ENCODE measurements at places on chromosomes 2 and 18.

DNA sequence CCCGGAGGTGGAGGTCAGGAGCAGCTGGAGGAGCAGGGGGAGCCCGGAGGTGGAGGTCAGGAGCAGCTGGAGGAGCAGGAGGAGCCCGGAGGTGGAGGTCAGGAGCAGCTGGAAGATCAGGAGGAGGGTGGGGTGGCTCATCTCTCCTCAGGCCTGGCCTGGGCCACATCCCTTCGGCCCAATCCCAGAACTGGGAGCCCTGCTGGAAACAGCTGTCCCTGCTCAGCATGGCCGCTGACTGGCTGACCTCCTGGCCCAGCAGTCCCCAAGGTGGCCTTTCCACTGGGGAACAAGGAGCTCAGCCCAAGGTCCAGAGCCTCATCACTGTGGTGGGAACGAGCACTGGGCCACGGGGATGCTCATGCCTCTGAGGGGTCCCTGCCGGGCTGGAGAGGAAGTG, 66.6 kb upstream of the LAPTM4A start:
- no peak for DNase-seq

DNA sequence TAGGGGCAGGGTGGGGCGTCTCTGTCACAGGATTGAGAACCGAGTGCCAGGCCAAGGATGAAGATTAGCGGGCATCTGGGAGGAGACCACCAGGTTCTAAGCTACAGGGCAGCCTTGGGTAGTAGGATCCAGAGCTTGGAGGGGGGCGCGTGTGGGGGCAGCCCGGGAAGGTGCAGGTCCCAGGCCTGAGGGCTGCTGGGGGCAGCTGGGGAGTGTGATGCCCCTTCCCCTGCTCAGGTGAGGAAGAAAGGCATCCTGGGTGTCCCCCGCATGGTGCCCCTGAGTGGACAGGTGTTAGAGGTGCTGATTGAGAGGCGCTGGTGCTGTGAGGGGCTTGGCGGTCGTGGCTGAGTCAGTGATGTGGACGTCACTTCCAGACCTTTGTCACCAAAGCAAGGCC, 33.9 kb upstream of the MBP start:
- DNase-seq: no peak

DNA sequence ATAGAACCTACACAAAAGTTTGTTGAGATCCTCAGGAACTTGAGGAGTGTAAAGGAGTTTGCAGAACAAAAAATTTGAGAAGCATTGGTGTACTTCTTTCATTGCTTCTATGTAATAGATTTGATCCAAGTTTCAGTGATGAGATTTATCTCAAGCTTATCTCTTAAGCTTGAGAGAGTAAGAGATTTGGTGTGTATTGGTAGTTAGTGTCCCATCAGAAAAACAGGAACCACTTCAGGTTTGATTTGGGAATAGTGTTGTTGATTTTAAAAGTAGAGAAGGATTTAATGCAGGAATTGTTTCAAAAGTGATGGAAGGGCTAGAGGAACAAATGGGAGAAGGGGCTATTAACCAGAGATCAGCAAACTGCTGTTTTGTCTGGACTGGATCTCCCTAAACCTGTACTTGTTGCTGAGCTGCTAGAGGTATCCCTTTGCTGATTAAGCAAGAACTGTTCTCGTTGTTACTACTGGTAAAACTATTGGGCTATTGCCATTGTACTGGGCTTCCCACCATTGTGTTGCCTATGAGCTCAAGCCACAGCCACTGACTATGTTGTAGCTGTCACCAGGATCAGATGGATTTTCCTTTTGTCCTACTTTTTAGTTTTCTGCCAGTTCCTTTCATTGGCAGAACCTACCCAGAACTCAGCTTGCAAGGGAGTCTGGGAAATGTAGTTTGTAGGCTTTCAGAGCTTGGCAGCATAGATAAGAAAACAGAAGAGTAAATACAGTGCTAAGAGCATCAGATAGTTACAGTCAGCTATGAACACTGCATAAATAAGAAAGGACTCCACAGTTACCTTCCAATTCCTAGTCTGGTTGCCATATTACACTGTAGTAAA, 39.3 kb downstream of the RAB10 start:
- DNase-seq: no peak

GRCh38 chr18:69985239-69985638, 37.6 kb upstream of the CD226 start:
- no peak for DNase-seq

DNA sequence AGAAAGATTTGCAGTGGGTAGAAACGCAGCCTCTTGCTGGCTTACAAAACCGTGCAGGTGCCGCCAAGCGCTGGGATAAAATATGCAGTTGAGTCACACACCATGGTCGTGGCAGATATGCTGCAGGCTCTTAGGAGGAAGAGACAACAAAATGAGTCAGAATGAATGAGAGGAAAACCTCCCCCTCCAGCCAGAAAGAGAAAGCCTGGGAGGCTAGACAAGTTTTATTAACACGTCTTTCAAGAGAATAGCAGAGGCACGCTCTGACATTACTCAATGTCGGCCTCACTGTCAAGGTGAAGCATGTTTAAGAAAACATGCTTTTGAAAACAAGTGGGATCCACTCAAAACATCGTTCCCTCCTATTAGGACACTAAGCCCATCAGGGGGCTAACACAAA, 37.1 kb upstream of the ZCCHC2 start:
- DNase-seq: no peak

All from stimulated activated CD4-positive, alpha-beta T cell treated with anti-CD3 and anti-CD28 coated beads, Interleukin-1b, Interleukin-23, amount 100 ng/mL, for 1 hour (primary cell).